ENCODE measurements at places on chromosomes 6 and 20.

- DNase-seq, result no peak
Observed at GRCh38 chr20:33099843-33100538, 20.5 kb downstream of the BPIFB4 start.

DNA sequence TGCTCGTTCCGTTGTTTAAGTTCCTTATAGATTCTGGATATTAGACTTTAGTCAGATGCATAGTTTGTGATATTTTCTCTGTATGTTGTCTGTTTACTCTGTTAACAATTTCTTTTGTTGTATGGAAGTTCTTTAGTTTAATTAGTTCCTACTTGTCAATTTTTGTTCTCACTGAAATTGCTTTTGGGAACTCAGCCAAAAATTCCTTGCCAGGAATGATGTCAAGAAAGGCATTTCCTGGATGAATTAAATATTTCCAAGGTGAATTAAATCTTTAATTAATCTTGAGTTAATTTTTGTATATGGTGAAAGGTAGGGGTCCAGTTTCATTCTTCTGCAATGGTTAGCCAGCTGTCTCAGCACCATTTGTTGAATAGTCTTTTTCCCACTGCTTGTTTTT lies 406.2 kb upstream of the NOX3 start:
- no peak for DNase-seq

- peak; percentile 46 for DNase-seq
Observed at GRCh38 chr6:133983099-133983939, 30.3 kb downstream of the TBPL1 start.

DNA sequence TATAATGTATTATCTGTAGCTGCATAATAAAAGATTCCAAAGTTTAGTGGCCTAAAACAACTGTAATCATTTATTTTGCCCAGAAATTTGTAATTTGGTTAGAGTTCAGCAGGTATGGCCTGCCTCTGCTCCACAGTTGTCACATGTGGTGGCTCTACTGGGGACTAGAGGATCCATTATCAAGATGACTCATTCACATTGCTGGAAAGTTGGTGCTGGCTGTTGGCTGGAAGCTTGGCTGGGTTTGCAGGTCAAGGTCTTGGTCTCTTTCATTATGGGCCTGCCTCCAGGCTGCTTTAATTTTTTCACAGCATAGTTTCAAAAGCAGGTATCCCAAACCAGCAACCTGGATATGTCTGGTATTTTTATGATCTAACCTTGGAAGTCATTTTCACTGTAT lies 17.6 kb downstream of the TRDN start:
- no peak for DNase-seq

GRCh38 chr6:11654876-11655275 lies 117.3 kb downstream of the TMEM170B start:
- no peak for DNase-seq

Measured in activated T-cell treated with anti-CD3 and anti-CD28 coated beads, Interleukin-2, amount 50 U/mL, for 1 hour (primary cell).